ENCODE measurements at places on chromosomes 11 and 22.
A peak's percentile ranks its signal among the peaks of the same experiment; 100 is the strongest.

GRCh38 chr11:12950670-12951069 lies 58.4 kb upstream of the RASSF10 start:
- DNase-seq, result no peak

- no peak for DNase-seq
Measured at GRCh38 chr22:32237906-32238305, 17.2 kb downstream of the SLC5A4 start.

DNA sequence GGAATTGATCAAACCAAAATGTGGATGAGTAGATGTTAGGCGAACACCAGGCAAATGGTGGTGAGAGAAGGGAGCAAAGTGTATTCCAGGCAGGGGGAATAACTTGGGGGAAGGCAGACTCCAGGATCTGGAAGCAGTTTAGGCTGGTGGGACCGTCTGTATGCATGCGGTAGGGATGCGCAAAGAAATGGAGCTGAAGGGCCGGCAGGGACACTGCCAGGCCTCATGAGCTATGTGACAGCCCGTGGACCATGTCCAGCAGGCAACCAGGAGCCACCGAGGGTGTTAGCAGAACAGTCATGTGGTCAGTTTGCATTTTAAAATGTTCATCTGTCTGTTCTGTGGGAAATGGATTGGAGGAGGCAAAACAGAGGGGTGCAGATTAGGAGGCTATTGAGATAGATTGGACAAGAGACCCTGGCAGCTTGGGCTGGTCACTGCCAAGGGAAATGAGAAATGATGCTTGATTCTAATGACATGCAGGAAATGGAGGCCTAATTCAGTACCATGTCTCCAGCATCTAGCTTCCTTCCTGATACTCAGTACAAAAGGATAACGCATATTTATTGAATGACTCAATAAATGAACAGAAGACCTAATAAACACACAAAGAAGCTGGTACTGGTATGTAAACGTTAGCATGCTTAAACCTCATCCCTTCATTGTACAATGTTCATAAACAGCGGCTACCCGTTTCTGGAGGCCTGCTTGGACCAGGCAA lies 412.4 kb downstream of the BUD13 start:
- DNase-seq, result no peak

- DNase-seq, result no peak
Measured at GRCh38 chr11:116534270-116534975, 238.4 kb downstream of the BUD13 start.

GRCh38 chr22:28373831-28374230 lies 305.8 kb downstream of the TTC28 start:
- DNase-seq, result no peak

DNA sequence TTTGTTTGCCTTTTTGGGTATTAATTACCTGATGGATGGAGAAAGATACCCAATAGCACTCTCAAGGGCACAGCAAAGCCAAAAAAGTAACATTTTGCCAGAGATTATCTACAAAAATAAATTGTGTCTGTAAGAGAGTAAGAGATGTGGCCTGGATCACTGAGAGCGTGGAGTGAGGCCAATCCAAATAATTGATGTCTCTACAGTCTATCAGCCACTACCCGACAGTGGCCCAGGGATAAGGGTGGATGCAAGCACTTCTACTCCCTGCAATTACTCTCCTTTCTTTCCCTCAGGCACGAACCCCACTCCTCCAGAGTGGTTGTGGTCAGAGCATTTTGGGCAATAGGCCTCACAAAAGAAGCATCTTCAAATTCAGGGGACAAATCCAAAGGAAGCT lies 92.3 kb upstream of the ZC3H12C start:
- no peak for DNase-seq

DNA sequence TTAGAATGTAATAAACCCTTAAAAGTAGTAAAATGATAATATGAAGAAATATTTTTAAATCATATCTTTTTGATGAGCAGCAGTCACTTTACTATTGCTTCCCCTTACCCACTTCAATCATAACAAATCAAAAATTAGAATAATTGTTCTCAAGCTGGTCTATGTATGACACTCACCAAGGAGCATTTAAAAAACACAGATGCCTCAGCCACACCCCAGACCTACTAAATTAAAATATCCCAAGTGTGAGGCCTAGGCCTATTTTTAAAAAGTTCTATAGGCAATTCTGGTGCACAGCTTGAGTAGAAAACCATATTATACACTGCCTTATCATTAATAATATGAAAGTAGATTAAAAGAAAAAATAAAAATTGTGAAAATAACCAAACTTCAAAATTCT lies 15.2 kb downstream of the KIF18A start:
- DNase-seq, result no peak

- DNase-seq, result peak; percentile 46
Measured at GRCh38 chr22:41940832-41941765, 5.9 kb downstream of the CENPM start.

DNA sequence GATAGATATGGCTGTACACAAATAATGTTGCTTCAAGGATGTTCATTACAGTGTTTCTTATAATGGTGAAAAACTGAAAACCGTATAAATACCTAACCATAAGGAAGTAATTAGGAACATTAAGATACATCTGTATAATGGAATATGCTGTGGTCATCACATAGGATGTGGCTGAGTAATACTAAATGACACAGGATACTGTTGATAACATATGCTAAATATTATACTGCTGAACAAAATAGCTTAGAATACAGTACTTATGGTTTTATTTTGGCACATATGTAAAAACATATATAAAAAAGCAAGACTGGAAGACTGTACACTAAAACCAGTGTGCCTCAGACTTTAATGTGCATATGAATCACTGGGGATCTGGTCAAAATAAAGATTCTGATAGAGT lies 43.8 kb downstream of the FBXO7 start:
- DNase-seq, result no peak

DNA sequence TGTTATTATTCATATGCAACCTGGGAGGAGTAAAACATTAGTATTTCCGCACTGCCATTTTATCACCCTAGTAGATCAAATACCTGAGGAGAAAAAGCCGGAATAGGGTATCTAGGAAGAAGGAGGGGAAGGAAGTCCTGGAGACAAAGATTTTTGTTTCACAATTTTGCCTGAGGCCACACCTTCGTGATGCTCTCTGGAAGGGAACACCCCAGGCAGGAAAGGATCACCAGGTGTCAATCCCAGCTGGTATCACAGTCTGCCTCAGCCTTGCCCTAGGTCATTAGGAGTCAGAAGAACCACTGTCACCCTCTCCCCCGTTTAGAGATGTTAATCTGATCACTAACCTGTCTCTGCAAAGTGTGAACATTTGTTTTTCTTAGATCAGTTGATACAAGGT lies 35.4 kb upstream of the IGSF9B start:
- DNase-seq, result no peak

DNA sequence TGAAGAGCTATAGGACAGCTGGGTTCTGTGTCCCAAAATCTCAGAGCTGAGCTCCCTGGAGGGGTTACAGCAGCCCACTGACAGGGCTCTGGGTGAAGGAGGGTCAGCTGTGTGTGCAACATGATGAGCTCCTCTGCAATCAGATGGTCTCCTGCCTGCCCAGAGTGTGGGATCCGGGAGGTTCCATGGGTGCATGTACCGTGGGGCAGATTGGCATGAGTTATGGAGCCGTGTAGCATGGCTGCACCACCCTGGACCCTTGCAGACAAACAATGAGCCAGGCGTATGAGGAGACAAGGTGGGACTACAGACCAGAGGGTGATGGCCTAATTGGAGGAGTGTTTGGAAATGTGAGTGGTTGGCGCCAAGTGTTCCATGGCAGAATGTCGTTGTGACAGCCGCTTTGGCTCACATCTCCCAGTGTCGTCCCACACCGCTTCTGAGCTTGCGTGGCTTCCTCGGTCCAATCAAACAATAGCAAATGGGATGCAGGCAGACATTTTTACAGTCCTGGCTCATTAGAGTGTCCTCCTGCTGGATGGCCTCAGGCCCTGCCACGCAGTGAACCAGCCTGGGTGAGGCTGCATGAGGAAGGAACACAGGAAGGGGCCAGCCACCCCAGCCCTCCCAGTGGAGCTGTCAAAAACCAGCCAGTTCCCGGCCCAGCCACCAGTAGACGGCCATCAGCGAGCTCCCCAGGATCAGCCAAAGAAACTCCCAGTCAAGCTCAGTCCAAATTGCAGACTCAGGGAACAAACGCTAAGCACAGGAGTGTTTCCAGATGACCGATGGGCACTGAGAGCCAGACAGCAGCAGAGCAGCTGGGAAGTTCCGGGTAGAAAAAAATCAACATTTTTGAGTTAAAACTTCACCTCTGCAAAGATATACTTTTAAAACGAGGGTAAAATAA lies 1066.9 kb downstream of the BRD1 start:
- DNase-seq, result no peak

DNA sequence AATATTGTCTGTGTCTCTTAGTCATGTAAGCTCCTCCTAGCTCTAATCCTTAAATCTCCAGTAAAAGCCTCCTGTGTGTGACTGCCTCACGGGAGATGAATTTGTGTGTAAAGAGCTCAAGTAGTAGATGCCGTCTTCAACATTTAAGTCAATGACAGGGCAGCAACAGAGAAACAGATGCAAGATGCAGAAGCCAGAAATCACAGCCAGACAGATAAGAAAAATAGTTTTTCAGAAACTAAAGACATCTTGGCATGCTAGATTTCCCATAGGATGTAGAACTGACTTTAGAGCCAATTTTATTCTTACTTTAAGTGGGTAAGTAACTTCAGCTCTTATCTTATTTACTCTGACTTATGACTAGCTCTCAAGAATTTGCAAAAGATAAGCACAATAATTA lies 652.8 kb downstream of the KCNA4 start:
- no peak for DNase-seq

DNA sequence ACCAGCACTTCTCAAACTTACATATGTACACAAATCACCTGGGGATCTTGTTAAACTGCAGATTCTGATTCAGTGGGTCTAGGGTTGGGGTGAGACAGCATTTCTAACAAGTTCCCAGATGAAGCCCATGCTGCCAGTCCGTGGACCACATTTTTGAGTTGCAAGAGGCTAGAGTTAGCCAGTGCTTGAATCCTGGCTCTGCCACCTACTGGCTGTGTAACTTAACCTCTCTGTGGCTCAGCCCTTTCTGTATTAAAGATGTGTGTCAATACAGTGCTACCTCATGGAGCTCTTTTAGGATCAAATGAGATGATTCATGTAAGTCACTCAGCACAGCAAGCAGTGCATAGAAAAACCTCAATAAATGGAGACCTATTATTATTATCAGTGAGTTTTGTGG lies 90.2 kb upstream of the ISX start:
- DNase-seq, result no peak

DNA sequence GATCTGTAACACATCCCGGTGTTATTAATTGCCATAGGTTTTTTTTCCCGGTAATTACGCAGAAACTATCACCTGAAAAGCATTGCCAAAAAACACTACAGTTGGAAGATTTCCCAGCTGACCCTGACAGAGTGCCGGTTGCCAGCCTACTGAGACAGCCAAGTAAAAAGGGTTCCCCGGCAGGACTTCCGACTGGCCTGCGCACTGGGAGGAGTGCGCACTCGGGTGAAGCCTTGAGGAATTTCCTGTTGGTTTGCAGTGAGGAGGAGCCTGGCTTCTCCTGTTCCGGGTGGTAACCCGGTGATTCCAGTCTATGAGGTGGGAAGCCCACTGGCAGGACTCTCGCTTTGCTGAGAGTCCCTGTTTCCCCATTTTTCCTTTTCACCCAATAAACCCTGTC lies 52.1 kb downstream of the CNTF start:
- no peak for DNase-seq

DNA sequence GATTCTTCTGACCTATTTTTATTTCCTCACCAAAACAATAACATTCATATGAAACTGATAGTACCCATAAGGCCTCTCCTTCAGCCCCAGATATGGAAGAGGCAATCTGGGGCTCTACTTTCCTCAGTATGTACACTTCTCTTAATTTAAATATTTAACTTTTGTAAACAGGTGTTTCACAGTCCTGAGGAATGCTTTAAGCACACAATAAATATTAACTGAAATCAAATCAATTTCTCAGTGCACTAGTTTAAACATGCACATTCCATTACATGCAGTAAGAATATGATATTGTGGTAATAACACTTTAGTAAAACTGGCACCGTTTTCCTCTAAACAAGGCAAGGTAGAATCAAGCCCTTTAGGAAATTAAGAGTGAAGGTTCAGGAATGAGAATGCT lies 28.9 kb downstream of the APIP start:
- DNase-seq, result no peak

DNA sequence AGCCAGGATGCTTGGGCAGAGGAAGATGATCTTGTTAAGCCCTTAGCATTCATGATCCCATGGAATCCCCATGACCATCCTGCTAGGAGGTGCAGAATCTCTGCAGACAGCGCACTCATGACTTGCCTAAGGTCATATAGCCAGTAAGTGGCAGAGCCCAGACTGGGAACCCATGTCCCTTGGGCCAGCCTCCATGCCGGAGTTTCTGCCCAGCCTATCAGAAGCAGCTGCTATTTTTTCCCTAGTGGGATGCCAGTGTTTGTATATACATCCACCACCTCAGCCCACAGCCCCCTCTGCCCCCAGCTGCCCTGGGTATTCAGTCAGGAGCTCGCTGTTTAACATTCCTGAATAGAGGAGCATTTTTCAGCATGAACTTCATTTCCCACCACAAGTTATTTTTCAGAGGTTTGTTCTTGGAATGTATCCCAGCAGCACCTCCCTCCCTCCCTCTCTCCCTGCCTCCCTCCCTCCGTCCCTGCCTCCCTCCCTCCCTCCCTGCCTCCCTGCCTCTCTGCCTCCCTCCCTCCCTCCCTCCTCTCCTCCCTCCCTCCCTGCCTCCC lies 34.4 kb upstream of the SUSD2 start:
- peak; percentile 71 for DNase-seq

- no peak for DNase-seq
Measured at GRCh38 chr22:38352436-38352835, 35.2 kb upstream of the CSNK1E start.

DNA sequence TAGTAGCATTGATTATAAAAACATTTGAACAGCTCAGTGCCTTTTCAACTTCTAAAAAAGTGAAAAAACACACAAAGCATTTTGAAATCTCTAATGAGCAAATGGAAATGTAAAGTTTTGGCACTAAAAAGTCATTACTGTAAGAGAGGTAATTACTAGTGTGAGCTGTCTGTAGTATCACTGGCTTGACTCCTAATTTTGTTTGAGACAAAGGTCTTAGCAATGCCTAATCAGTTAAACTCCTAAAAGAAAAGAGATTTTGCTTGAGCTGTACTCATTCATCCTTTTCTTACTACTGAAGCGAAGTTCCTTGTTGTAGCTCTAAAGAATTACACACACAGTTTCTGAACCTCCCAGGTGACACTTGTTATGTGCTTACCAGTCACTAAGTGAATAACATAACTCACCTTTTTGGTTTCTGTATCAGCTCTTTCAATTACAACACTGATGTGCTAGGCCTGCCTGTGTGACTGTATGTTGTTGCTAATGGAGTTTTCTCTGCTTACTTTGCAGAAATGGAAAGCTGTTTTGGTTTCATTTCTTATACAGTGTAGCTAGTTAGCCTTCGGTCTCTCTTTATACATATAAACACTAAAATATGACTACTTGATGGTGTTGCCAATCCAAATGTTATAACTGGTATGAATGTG lies 924.4 kb upstream of the TENM4 start:
- DNase-seq, result no peak

- DNase-seq, result no peak
Measured at GRCh38 chr11:102580185-102580951, 44.8 kb downstream of the MMP20 start.

Data from fibroblast of skin of left biceps (primary cell).